Kidney tubule cell (primary cell): ENCODE measurements at places on chromosomes 7 and 10.

DNA sequence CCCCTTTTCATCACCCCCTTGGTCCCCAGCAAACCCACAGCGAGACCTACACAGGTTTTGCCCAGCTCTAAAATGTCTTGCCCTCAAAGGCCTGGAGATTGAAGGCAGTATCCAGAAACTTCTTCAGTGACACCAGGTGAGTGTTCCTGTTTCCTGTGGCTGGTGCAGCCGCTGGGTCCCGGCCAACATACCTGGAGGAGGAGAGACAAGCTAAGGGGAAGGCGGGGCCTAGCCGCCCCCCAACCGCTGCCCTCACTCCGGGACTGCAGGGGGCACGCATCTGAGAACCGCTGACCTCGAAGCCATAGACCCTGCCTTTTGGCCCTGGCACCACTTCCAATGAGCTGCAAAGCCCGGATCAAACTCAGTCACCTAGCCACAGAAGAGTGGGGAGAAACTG lies 27.0 kb downstream of the OGDHL start:
- no peak for DNase-seq

DNA sequence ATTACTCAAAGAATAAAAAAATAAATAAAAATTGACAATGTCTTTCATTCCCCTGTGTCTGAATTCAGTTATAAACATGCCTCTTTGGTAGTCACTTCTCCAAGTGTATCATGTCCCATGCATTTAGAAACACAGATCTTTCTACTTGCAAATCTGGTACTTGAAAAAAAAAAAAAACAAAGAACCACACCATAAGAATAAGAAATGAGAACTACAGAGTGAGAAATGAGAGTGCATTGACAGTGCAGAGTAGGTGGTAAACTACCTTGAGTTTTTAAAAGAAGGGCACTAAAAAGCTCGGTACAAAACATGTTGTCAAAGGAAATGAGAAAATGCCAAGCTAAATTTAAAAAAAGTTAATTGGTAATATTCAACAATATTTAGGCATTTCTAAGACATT lies 123.0 kb downstream of the GPR85 start:
- no peak for DNase-seq

GRCh38 chr10:49355221-49355620 lies 40.7 kb downstream of the DRGX start:
- no peak for DNase-seq

DNA sequence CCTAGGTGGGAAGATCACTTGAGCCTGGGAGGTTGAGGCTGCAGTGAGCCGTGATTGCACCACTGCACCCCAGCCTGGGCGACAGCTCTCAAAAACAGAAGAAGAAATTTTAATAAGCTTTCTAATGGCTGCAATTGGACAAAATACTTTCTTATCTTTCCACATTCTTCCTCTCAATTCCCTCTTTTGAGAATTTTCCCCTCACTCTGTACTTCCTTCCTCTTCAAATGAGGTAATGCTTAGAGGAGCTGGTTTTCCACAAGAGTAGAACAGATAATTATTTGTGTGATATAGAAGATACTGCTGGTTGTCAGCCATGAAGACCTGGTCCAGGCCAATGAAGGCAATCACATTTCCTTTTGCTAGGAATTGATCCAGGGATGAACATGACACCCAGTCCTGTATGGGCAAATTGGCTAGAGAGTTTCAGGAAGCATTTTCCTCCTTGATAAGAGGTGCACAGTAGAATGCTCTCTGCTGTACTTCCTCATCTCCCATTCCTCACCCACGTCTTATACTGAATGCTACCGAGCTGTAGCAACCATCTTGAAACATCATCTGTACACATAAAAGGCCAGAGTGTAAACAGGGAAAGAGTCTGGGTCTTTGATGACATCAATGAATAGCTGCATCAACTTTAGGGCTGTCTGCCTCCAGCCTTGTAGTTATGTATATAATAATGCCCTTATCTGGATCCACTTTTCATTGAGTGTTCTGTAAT lies 103.9 kb downstream of the CDK6 start:
- DNase-seq: no peak

DNA sequence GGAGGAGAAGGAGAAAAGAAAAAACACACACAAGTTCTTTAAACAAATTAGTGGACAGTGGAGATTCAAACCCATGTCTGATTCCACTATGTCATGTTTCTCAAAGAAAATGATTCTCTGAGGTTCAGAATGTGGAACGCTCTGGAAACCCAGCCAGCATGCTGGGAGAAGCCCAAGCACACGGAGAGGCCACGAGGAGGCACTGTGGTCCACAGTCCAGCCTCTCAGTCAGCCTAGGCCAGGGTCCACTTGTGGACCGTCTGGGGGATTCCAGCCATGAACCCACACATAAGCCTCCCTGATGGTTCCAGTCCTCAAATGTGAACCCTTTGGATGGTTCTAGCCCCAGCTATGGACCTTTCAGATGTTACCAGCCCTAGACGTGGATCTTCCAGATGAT lies 73.4 kb downstream of the CAV1 start:
- DNase-seq: peak; percentile 43
